Suppressor macrophage treated with lipopolysaccharide for 1 hour (primary cell): ENCODE measurements at places on chromosomes 6 and 20.

- DNase-seq, result no peak
These were observed 34.2 kb upstream of the KAT14 start for GRCh38 chr20:18103497-18103896.

GRCh38 chr6:132698608-132699007 is 15.2 kb downstream of the VNN1 start:
- no peak for DNase-seq

DNA sequence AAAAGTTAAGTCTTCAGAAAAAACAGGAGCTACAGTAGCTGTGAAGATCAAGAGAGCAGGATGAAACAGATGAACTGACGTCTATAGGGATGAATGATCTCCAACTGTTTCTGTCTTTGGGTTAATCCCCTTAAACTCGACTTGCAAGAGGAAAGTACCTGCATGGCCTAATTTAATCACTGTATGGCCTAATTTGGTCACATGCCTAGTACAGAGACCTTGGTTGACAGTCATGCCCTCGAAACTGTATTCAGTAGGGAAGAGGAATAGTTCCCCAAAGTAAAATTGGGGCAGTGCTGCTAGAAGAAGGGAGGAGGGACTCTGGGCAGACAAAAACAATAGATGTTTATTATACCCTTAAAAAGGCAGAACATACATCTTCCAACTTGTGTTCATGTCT is 10.0 kb upstream of the SMAP1 start:
- DNase-seq, result no peak

- no peak for DNase-seq
These were observed 140.8 kb upstream of the ARMC2 start for GRCh38 chr6:108707328-108707976.

GRCh38 chr20:47799116-47799715 is 13.9 kb upstream of the SULF2 start:
- no peak for DNase-seq

DNA sequence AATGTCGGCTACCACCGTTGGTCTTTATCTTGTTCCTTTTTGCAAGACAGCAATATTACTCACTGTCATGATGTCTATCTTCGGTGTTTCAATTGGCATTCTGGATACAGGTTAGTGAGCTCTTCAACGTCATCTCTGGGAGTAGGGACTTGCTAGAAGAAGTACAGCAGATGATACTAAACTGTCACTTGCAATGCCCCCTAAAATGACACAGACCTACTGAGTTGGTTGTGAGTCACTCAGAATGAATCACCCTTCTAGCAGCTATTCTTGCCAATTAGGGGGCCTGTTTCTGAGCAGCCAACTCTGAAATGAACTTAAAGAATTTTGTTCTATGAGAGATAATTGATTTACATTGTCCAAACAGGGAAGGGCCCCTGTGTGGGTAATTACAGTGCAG is 176.5 kb downstream of the SLC16A10 start:
- DNase-seq, result peak; percentile 73

DNA sequence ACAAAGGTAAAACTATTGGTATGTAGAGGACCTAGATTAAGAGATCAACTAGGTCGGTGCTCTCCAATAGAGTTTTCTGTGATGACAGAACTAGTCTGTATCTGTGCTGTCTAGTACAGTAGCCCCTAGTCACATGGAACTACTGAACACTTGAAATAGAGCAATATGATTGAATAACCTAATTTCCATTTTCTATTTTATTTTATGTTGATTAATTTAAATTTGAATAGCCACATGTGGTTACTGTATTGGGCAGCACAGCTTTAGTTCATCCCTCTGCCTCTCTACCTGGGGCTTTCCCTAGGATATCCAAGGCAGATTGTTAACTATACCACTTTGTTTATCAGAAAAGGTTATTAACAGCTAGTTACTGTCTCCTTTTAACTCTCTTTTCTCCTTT is 27.0 kb downstream of the FILIP1 start:
- no peak for DNase-seq
